A172 (cell line): ENCODE measurements at places on chromosomes 1 and 21. TPM values are rescaled to one million over a fixed set of nuclear protein-coding genes. Genes with fewer than 3 reads are reported as not detected.

- peak; percentile 59 for DNase-seq
Observed at GRCh38 chr1:48061162-48062136, 64.3 kb upstream of the TRABD2B start.

DNA sequence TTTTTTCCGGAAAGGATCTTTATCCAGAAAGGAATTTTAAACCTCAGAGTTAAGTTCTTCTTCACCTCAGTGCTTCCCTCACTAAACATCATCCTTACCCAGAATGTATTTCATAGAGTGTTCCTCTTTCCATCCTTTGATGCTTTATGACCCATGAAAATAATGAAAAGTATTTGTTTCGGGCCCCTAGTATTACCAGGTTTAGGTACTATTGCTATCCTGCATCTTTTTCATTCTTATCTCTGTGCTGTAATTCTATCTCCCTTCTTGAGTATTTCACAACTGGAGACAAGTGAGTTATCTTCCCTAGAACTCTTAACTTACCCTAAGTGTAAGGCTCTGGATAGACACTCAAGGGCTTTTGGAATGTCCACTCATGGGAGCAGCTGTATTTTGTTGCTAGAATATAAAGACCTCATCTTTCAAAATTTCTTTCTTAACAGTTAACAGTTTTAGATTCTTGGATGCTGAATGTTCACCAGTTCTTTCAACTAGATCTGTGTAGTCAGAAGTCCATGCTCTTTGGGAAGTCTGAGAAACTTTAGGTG, 26.2 kb downstream of the UCK2 start:
- DNase-seq: no peak

Gene RGS1
- total RNA-seq: not detected in 2 replicates

Gene LINGO4
- total RNA-seq: not detected in 2 replicates

- DNase-seq: peak; percentile 1
Observed at GRCh38 chr1:37038227-37039093, 4.1 kb upstream of the GRIK3 start.

Gene DTL
- total RNA-seq: 56.6 and 64.7 TPM in 2 replicates

Gene MX1
- 10.1 and 11.4 TPM in 2 replicates for total RNA-seq

Gene OPRD1
- not detected in 2 replicates for total RNA-seq

Gene HPDL
- total RNA-seq: not detected in 2 replicates

- DNase-seq: no peak
Observed at GRCh38 chr1:213418268-213419071, 367.4 kb downstream of the RPS6KC1 start.

GRCh38 chr1:7890853-7891252, 38.0 kb upstream of the UTS2 start:
- DNase-seq: no peak
